ENCODE measurements at places on chromosomes 12 and 14.

GRCh38 chr12:52437508-52437907 lies 3.3 kb upstream of the KRT75 start:
- DNase-seq: no peak

DNA sequence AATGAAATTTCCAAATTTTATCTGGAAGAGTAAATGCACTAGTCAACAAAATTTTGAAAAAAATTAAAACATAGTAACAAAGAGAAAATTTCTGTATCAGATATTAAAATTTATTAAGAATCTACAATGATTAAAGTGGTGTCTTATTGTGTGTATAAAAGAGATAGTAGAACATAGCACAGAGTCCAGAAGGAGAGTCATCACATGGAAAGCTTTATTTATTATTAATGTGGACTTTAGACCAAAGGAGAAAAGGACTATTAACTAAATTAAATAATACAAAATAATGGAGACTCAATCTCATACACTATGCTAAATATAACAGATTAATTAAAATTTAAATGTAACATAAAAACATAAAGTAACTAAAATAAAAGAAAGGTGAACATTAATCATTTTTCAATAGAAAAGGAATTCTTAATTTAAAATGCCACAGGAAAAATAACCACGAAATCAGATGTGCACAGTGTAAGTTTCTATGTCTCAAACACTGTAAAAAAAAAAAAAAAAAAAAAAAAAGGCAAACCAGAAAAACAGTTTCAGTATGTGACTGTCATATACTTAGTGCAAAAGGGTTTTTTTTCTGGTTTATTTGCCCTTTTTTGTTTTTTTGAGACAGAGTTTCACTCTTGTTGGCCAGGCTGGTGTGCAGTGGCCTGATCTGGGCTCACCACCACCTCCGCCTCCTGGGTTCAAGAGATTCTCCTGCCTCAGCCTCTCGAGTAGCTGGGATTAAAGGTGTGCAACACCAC lies 95.4 kb downstream of the MYF5 start:
- DNase-seq: no peak

GRCh38 chr14:22920697-22921096 lies 1.7 kb upstream of the RBM23 start:
- no peak for DNase-seq

DNA sequence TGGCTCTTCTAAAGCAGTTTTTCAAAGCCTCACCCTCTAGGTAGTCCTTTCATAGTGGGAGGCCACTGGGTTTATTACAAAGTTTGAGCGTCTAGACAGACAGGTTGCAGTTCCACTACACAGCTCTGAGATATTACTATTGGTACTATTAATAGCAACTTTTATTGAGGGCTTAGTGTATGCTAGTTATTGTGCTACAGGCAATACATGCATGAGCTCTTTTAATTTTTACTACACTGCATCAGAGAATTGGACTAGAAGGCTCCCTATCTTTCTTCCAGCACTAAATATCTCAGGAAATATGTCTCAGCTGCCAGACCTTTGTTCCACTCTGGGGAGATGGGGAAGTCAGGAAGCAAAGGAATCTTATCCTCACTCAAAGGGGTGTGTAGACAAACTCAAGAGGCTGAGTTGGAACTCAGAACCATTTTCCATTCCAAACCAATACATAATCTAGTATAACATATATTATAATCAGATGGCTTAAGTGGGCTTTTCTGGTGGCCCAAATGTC lies 161.8 kb upstream of the SLC38A2 start:
- no peak for DNase-seq

GRCh38 chr14:69281450-69282169 lies 21.7 kb downstream of the GALNT16 start:
- DNase-seq: no peak

DNA sequence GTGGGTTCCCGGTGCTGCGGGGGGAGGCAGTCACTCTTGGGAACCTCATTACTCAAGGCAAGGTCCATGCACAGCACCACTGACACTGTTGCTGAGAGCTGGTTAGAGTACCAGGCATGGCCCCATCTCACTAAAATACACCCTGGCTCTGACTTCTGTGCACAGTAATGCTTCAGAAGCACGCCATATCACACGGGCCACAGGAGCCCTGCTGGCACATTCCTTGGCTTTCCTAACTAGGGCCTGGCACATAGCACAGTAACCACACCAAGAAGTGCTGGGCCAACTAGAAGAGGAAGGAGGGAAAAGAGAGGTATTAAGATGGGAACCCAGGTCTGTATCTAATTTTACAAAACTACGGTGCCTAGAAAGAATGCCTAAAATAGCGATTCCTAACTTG lies 13.5 kb upstream of the RAB35 start:
- no peak for DNase-seq

GRCh38 chr12:109768901-109769670 lies 55.5 kb downstream of the FAM222A start:
- no peak for DNase-seq

DNA sequence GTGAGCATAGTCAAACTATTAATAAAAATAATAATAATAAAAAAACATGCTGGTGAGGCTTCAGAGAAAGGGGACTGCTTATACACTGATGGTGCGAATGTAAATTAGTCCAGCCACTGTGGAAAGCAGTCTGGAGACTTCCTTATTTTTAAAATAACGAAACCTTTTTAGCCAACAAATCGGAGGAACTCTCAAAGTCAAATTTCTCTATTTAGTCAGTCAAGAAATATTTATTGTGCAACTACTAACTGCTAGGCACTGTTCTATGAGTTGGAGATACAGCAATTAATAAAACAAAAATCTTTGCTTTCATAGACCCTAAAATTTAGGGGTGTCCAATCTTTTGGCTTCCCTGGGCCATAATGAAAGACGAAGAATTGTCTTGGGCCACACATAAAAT lies 10.8 kb downstream of the TAOK3 start:
- no peak for DNase-seq

GRCh38 chr12:55931780-55932550 lies 1.0 kb downstream of the DGKA start:
- DNase-seq: no peak

GRCh38 chr12:40011775-40012129 lies 94.1 kb downstream of the SLC2A13 start:
- DNase-seq: no peak

GRCh38 chr12:6824085-6824775 lies 2.6 kb downstream of the GPR162 start:
- DNase-seq: no peak

DNA sequence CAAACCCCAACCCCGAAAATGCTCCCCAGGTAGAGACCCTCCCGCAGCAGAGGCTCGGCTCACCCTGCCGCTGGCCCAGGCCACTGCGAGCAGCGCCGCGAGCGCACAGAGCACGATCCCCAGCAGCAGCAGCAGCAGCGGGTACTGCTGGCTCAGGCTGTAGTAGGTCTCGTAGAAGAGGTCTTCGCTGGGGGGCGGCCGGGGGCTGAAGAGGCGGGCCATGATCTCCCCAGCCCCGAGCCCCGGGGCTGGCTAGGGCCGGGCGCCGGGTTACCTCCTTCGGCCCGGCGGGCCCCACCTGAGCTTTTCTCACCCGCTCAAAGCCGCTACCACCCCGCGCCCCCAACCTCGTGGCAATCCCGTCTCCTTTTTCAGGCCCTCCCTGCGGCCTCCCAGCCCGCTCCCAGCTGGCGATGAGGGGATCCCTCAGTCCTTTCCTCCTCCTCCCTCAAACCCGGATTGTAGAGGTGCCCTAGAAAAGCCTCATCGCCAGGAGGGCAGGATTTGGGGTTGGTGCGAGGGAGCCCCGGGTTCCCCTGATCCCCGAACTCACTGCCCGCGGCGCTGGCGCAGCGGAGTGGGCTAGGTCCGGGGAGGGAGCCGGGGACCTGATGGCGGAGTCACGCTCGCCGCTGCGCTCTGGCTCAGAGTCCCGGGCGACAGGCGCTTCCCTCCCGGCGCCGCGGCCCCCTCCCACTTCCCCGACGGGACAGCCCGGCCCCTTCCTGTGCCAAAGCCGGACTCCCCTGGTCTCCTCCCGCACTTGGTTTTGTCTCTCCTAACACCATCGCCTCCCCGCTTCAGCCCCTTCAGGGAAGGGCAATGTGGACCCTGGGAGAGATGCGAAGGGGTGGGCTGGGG lies at the start of gene ADCY4:
TSS of gene ADCY4 (minus strand) at position 641 of the 861 bp plus-strand sequence. CDS start at position 222, 419 bp downstream.
- DNase-seq: no peak

Data from activated CD4-positive, alpha-beta T cell treated with anti-CD3 and anti-CD28 coated beads, Interleukin-10, Interleukin-2, amounts not matched to agents 100 ng/mL and 50 ng/mL, durations not matched to agents 16 hours and 8 hours (primary cell).